NT2/D1 (cell line): ENCODE measurements at places on chromosomes 12 and 14.

- DNase-seq = no peak
These were observed 27.1 kb upstream of the PCNX4 start for GRCh38 chr14:60064491-60065072.

DNA sequence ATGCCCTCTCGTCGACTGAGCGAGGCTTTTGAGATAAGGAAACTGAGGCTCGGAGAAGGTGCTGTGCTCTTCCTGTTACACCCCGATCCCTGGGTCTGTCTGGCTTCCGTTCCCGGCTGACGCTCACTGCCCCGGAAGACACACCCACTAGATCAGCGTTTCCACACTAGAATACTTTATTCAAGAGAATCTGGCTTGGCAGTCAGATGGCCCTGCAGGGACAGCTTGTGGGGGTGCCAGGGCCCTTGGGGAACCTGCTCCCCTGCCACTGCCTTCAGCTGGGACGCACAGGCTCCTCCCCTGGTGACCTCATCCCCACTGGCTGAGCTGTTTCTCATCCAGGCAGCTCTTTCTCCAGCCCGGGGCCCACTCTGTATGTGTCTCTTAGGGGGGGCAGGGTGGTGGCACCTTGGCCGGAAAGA, 13.7 kb downstream of the PGF start:
- no peak for DNase-seq

GRCh38 chr14:73124180-73124894, 12.0 kb upstream of the PSEN1 start:
- no peak for DNase-seq

- DNase-seq = no peak
These were observed 107.1 kb upstream of the ARID2 start for GRCh38 chr12:45622210-45622937.

DNA sequence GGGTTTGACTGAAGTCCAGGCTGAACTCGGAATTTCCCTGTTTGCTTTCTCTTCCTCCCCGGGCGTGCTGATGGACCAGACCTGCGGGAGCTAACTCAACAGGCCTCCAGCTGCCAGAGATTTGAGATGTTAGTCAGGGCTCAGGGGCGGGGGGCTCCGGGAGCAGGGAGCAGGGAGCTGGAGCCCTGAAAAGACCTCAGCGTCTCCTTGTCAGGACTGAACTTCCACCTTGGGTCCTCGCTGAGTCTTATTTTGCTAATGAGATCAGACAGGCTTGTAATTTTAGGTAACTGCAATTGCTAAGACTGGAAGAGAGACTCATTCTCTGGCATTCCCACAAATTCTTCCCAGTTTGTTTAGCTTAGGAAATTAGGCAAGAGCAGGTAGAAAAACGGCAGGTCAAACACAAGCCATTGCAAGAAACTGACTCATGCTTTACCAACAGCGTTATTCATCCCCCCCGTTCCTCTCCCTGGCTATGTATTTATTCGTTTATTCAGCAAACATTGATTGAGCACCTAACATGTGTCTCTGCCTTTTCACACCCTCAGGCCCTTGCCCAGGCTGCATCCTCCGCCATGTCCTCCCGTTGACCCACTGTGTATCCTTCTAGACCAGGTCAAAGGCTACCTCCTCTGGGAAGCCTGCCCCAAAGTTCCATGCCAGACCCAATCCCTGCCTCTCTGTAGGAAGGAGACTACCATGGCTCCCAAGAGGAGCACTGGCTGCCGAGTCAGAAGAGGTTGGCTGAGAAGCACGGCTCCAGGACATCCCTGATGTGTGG, 80.4 kb upstream of the DIO3 start:
- no peak for DNase-seq

- no peak for DNase-seq
These were observed 62.2 kb upstream of the CAPRIN2 start for GRCh38 chr12:30816742-30817465.

GRCh38 chr12:131947482-131948027, 2.2 kb upstream of the EP400 start:
- no peak for DNase-seq

DNA sequence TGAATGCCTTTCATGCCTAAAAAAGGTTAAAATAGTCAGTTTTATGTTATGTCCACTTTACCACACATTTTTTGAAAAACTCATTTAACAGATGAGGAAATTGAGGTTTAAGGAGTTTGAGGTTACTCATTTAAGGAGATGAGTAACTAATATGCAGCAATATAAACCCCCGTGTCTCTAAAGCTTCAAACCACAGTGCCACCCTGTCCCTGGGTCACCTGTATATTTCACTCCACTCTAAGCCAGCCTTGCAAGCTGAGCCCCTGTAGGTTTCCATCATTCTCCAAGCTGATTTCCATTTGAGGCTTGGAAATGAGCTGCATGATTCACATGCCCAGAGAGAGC, 64.4 kb downstream of the NUAK1 start:
- DNase-seq = peak; percentile 30

GRCh38 chr14:62691647-62692489, 353.4 kb downstream of the KCNH5 start:
- DNase-seq = no peak

GRCh38 chr14:91253795-91254323, 9.4 kb upstream of the GPR68 start:
- DNase-seq = no peak

- no peak for DNase-seq
These were observed 115.6 kb downstream of the CALM1 start for GRCh38 chr14:90512329-90512991.

GRCh38 chr12:104213952-104214351, 1.6 kb upstream of the TXNRD1 start:
- DNase-seq = no peak
